ENCODE measurements at places on chromosomes 12 and 14.

- DNase-seq, result peak; percentile 14
Observed at GRCh38 chr12:28870839-28871440, 278.1 kb upstream of the FAR2 start.

GRCh38 chr14:101112351-101113107, 209.0 kb upstream of the RTL1 start:
- no peak for DNase-seq

- DNase-seq, result no peak
Observed at GRCh38 chr14:61380984-61381383, 59.6 kb downstream of the PRKCH start.

GRCh38 chr14:99534333-99534732, 53.1 kb downstream of the CCNK start:
- no peak for DNase-seq

GRCh38 chr12:92062539-92063493, 82.8 kb downstream of the BTG1 start:
- DNase-seq, result no peak

DNA sequence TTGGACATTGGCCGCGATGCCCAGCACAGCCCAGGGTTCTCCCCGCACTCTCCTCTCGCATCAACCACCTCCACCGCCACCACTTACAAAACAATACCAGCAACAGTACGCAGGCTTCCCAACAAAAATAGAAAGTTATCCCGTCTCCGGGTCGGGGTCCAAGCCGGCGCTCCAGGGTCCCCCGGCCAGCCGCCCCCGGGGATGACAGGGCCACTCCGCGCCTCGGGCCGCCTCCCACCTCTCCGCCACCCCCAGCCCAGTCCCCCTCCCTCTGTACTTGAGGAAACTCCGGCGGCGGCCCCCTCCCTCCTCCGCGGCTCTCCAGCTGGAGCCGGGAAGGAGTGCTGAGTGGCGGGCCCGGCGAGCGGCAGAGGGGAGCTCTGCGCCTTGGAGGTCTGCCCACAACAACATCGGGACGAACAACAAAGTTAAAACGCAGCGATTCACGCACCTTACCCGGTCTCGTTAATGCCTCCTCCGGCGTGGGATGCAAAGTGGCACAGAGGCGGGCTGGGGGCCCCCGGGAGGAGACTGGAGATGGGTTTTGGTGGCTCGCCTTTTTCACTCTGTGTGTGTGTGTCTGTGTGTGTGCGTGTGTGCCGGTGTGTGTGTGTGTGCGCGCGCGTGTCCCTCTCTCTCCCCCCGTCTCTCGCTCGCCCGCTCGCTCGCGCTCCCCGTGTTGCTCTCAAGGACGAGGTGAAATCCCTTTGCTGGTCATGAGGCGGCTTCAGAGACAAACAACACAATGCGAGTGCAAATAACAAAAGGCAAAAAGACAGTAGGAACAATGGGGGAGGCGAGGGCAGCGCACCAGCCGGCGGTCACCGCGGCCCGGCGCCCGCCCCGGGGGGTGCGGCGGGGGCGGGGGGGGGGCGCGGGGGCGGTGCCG, 386.8 kb downstream of the BCAT1 start:
- DNase-seq, result peak; percentile 65

DNA sequence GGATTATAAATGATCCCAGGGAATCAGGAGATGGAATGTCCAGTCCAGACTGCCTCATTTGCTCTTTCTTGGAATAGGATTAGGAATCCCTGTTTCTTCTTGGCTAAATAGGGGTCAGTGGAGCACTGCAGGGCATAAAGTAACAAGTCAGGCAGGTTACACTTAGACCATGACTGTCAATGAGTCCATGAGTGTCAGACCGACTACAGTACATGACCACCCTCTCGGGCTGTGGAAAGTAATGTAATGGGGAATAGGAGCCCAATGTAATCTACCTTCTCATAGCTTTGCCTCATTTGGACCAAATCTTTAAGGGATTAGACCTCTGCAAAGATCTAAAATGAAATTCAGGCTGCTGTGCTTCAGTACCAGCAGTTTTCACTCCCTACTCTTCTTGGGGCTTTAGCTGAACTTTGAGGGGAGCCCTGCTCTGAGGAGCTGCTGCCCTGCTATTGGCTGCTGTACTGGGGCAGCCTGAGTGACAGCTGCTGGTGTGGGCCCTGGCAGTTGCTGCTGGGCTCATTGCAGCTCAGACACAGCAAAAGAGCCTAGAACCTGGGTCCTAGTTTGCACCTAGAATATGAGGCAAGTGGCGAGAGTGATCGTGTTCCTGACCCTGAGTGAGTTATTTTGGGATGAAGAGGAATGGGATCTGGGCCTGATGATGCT, 62.2 kb upstream of the OR4E1 start:
- no peak for DNase-seq

Data from MG63 (cell line).